Renal cortical epithelial cell (primary cell): ENCODE measurements at places on chromosomes 11 and 22.
A peak's percentile ranks its signal among the peaks of the same experiment; 100 is the strongest.

GRCh38 chr22:29701155-29701999, 18.4 kb upstream of the CABP7 start:
- peak; percentile 53 for DNase-seq

- no peak for DNase-seq
These were observed 6.7 kb upstream of the APOBEC3A start for GRCh38 chr22:38950527-38951295.

DNA sequence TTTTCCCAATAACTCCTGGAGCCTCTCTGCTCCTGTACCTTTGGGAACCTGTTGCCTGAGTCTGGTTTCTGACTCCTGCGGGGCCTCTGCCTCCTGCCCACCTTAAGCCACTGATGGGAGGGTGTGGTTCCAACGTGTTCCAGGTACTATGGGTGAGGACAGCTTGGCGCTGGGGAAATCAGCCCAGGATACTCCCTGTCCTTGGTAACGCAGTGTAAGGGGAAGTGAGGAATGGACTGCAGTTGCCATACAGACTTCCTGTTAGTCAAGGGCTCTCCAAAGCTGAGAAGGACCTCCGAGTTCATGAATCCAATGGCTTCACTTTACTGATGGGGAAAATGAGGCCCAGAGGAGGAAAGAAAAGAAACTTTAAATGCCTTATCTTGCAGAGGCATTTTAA, 1.2 kb upstream of the MARK2 start:
- DNase-seq, result no peak

GRCh38 chr11:117327567-117328374, at the start of gene CEP164:
Gene CEP164, plus strand, starts transcription at chr11:117327854. Its CDS starts 10,733 bp downstream, at chr11:117338587.
- DNase-seq, result peak; percentile 95

GRCh38 chr22:48309836-48310235, 1517.8 kb downstream of the BRD1 start:
- DNase-seq, result no peak

DNA sequence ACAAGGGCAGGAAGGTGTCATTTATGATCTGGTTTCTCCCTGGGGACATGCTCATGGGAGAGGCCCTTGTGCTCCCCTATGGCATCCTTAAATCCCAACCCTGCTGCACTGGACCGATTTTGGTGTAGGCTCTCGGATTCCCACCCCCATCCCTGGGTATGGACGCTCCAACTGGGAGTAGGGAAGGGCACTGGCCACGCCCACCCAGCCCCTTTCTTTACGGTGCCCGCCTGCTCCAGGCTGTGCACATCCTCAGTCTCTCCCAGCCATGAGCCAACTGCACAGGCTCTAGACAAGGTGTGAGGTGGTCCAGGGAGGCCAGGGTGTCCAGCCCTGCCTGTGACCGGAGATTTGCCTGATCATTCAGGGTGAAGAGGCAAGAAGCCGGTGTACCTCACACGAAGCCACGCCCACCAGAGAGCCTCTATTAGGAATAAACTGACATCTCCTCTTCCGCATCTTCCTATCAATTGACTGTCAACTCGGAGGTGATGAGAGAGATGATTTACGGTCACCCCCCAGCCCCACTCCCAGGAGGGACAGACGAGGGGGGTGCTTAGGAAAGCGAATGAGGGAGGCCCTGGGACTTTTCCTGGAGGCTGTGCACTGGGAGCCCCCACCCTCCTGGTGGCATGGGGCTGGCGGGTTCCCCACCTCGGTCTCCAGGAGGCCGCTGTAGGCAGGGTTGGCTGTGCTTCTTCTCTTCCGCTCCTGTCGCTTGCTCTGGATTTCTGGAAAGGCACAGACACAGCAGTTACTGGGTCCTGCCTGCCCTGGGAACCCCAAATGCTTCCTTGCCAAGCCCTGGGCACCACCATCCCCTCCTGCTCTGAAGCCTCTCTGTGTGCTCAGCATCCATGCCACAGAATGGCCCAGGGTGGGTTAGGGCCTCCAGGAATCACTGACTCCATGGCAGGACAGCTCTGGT, 116.7 kb downstream of the PHF21B start:
- DNase-seq, result no peak
